ENCODE measurements at places on chromosomes 12 and 14. TPM values are rescaled to one million over a fixed set of nuclear protein-coding genes. Genes with fewer than 3 reads are reported as not detected.

- H3K27ac ChIP-seq, result no peak overlapping the region
- no peak for DNase-seq
- H3K36me3 ChIP-seq, result peaks cover 7% of the 10 kb centered on the region
These were observed 27.3 kb downstream of the PNMA1 start for GRCh38 chr14:73686901-73687300.

DCP1B gene
- 12.0 TPM for total RNA-seq

GRCh38 chr12:131683266-131684014 is 27.4 kb upstream of the SFSWAP start:
- H3K36me3 ChIP-seq, result no peaks in the 10 kb centered on the region
- no peaks in the 10 kb centered on the region for H3K4me1 ChIP-seq
- no peak overlapping the region for H3K4me3 ChIP-seq
- no peak overlapping the region for H3K27ac ChIP-seq
- DNase-seq, result no peak

DNA sequence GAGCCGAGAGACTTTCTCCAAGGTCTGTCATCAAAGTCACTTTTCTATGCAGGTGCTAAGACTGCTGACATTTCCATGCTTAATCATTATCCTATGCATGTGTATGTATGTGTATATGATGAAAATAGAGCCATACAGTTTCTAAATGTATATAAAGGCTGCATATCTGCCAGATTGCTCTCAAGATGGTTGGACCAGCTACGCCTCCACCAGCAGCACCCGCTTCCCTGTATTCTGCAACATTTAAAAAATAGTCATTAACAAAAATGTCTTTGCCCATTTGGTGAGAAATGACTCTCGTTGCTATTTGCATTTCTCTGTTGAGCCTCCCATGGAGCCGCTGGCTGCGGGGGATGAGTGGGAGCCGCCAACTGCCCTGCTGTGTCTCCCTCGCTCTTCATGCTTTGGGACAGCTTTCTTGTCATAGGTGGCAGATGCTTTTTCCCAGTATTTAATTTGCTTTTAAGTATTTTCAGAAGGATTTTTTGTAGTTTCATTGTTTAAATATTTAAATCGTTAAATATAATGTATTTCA is 54.7 kb downstream of the DYNC1H1 start:
- peaks cover 99% of the 10 kb centered on the region for H3K36me3 ChIP-seq
- H3K4me3 ChIP-seq, result no peak overlapping the region
- H3K27me3 ChIP-seq, result no peaks in the 10 kb centered on the region
- no peaks in the 10 kb centered on the region for H3K4me1 ChIP-seq

DNA sequence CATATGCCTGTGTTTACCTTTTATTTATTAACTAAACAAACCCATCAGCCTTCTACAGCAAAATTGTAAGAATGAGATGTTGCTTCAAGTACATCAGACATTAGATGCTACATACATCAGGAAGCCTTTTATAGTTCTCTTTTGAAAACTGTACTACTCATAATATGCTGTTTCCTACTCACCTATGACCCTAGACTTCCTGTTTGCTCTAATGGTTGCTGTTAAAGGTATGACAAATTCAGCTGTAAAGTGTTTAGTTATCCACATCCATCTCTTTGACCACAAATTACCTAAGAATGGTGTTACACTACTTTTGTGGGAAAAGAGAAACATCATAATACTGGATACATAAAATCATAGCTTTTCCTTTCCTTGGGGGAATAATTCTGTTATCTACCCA is 220.0 kb downstream of the RAD51B start:
- H3K36me3 ChIP-seq, result no peaks in the 10 kb centered on the region
- H3K4me1 ChIP-seq, result no peaks in the 10 kb centered on the region
- H3K27ac ChIP-seq, result no peak overlapping the region
- no peaks in the 10 kb centered on the region for H3K27me3 ChIP-seq
- no peak for DNase-seq

- peaks cover 72% of the 10 kb centered on the region for H3K4me1 ChIP-seq
- H3K4me3 ChIP-seq, result no peak overlapping the region
- peak; percentile 39 for DNase-seq
- H3K36me3 ChIP-seq, result no peaks in the 10 kb centered on the region
- H3K27ac ChIP-seq, result peak overlapping the region; percentile 78
These were observed 32.1 kb downstream of the CMKLR1 start for GRCh38 chr12:108307006-108307405.

DNA sequence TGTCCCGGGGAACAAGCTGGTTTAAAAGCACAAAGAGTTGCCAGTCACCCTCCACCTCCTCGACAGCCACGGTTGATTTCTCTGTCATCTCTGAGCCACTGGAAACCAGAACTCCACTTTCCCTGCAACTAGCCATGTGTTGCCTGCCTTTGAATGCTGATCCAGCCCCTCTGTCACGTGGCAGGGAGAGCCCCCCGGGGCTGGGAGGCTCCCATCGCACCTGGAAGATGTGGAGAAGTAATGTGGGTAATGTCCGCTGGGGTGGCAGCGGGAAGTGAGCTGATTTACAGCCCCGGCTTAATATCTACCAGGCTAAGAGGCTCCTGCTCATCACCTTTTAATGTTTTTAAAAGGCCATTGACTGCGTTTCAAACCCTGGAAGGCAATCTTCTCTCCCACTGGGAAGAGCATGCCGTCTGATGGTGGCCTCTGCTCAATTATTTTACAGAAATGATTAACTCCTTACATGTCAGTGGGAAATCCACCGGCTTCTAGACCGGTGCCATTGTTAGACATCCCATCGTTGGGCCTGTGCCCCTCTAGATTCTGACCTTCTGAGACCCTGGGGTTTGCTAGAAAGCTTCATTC is 7.4 kb downstream of the PRIMA1 start:
- H3K4me3 ChIP-seq, result no peak overlapping the region
- no peaks in the 10 kb centered on the region for H3K27me3 ChIP-seq
- no peaks in the 10 kb centered on the region for H3K36me3 ChIP-seq
- no peaks in the 10 kb centered on the region for H3K4me1 ChIP-seq
- no peak for DNase-seq
